ENCODE measurements at places on chromosomes 11 and 22. TPM values are rescaled to one million over a fixed set of nuclear protein-coding genes. Genes with fewer than 3 reads are reported as not detected.

The DDTL gene
- total RNA-seq = 0.50 TPM

The CELSR1 gene
- 0.15 TPM for total RNA-seq

The PHETA2 gene
- total RNA-seq = 16.8 TPM

The MN1 gene
- total RNA-seq = 0.45 TPM

The DSCAML1 gene
- total RNA-seq = not detected

Data from bronchus fibroblast of lung (primary cell).